ENCODE measurements at places on chromosomes 5 and 9.

- no peak for DNase-seq
Observed at GRCh38 chr5:9716838-9717281, 86.7 kb upstream of the TAS2R1 start.

GRCh38 chr5:172123269-172123692, 64.7 kb downstream of the STK10 start:
- DNase-seq = no peak

DNA sequence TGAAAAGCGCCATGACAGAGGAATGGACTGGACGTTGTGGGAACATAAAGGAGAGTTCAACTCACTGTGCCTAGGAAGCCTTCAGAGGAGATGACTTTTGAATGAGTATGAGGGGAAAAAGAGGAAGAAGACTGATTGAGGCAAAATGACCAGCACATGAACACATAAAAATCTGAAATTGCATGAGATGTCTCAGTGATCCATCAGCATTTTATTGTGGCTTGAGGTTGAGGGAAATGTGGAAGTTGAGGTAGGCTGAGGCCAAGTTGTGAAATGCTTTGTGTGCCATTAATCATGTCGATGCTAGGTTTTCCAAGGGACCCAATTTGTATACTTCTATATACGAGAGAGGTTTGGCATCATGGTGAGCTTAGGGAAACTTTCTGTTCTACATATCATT, 140.9 kb upstream of the TLX3 start:
- DNase-seq = no peak

GRCh38 chr5:60077292-60077691, 183.8 kb upstream of the PDE4D start:
- DNase-seq = no peak

DNA sequence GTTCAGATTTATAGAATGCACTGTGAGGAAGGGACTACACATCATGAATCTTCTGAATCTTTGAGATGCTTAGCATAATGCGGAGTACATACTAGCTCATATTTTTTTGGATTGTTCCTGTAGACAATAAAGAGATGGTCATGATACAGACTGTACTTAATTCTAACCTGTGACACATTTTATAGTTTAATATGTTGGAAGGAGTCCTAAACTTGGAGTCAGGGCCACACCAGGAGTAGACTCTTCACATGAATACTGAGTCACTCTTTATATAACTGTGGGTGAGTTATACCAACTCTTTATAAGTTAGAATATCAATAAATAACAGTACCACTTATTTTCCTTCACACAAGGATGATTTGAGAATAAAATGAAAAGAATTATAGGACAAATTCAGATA, 16.9 kb downstream of the C9orf85 start:
- no peak for DNase-seq

DNA sequence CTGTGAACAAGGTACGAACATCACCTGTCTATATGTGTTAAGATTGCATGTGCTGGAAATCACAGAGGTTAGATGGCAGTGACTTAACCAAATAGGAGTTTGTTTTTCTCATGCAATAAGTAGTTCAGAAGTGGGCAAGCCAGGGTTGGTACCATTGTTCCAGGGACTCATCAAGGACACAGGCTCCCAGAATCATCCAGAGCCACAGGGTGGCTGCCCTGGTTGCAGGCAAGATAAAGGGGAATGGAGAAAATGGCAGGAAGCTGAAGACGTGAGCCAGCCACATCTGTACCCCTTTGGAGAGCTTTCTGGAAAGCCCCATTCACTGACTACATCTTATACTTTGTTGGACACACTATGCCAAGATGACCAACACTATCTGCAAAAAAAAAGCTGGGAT, 126.0 kb upstream of the IL12B start:
- no peak for DNase-seq

DNA sequence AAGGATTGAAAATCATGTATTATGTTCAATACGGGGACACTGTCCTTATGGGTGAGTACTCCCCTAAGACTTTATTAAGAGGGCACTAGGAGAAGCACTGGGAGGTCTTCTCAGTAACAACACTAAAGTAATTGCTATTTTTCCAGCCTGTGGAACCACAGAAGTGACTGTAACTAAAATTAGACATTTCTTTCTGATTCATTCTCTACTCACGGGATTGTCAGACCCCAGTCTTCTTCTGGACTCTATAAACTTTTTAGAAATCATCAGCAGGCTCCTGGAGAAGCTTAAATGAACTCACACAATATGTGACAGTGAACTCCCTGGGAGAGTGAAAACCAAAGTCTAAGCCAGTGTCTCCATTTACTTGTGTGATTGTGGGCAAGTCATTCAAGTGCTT, 14.5 kb downstream of the TLR4 start:
- DNase-seq = no peak

DNA sequence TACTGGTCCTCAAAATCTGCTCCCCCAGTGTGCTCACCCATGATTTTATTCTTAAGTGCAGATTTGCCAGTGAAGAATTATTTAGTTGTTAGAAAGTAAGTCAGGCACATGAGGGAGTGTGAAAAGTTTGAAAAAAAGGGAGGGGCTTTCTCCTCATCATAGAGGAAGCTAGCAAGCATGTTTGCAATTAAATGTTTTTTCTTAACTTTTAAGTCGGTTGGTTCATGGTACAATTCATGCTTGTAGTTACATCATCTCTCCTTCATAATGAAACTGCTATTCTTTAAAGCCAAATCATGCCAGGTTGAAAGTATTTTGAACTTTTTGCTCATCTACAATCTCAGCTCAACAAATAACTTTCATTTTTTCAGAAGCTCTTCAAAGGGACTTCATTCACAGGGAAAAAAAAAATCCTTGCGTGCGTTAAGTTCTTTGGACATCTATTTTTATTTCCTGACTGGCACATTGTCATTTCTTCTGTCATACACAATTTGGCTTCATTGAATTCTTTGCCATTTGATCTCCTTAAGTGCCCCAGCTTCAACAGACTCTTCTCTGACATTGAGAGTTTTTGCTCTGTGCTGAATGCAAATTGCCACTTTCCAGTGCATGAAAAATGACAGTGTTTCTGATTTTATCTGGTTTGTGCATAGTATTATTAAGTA, 456.9 kb downstream of the TMEM232 start:
- DNase-seq = no peak

DNA sequence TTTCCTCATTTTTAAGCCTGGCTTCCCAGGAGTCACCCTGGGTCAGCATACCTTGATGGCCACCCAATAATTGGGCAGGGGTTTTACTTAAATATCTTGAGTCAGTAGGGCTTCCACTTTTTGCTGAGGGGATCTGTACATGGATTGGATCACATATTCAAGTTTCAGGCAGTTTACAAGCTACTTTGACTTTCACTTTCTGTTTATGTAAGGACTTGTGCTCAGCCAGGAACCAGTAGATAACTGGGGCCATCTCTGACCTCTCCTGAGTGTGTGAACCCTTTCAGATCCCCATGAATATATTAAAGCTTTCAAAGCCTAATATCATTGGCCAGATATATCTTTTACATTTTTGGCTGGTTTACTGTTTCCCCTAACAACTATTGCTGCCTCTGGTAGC, 45.1 kb downstream of the SLCO6A1 start:
- DNase-seq = no peak

GRCh38 chr5:137313526-137314175, 185.5 kb downstream of the SPOCK1 start:
- DNase-seq = no peak

GRCh38 chr9:34887841-34888240, 70.2 kb upstream of the PHF24 start:
- DNase-seq = no peak

DNA sequence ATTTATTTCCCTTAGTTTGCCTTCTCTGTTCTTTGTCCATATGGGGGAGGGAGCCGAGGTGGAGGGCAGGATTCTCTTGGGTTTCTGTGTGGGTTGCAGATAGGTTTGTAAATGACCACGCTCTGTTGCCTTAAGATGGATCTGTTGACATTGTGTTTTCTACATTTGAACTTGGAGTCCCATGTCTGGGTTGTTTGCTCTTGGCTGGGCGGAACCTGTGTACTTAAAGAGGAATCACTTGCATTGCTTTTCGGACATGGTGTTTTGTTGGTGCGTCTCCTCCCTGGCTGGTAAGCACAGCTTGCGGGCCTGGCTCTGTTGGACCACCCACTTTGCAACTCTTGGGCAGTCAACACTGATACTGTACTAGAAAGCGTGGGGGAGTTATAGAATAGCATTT, 45.9 kb downstream of the EHMT1 start:
- DNase-seq = no peak

GRCh38 chr9:120937127-120937526, 10.5 kb upstream of the TRAF1 start:
- DNase-seq = no peak

- no peak for DNase-seq
Observed at GRCh38 chr9:138044485-138045383, 167.2 kb downstream of the CACNA1B start.

GRCh38 chr9:125337236-125337635, 75.6 kb downstream of the GAPVD1 start:
- no peak for DNase-seq

GRCh38 chr9:69325409-69326212, 596 bp downstream of the ENTREP1 start:
- DNase-seq = no peak
